WTC11 (cell line): ENCODE measurements at places on chromosomes 16 and 17. TPM values are rescaled to one million over a fixed set of nuclear protein-coding genes. Genes with fewer than 3 reads are reported as not detected.
A peak's percentile ranks its signal among the peaks of the same experiment; 100 is the strongest.

DNA sequence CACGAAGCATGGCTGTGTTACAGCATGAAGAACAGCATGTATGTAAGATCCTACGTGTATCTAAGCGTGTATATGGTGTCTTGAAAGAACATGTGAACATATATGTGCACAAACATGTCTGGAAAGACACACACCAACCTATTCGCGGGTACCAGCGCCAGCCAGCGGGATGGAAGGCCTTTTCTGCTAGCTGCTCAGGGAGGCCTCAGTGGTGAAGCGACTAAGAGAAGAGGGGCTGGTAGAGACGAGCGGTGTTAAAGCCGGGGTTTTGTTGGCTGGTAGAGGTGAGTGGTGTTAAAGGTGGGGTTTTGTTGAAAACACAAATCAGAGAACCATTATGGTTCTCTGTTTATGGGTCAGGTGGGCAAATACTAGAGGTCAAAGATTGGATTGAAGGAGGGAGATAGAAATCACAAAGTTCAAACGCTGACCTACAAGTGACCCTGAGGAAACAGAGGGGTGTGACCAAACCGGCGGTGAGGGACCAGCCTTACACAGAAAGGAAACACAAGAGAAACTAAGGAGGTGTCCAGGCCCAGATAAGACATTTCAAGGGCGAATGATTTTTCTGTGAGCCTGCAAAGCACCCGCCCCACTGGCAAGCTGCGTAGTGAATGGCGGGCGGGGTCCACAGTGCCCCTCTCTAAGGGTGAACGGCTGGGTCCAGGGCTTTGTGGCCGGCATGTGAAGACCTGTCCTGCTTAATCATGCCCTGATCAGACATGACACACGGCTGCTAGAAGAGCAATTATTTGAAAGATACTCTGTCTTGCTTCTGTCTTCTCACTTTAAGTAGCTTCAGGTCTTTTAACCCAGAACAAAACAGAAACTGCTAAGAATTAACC is 8.1 kb downstream of the ZCCHC14 start:
- DNase-seq = no peak

DNA sequence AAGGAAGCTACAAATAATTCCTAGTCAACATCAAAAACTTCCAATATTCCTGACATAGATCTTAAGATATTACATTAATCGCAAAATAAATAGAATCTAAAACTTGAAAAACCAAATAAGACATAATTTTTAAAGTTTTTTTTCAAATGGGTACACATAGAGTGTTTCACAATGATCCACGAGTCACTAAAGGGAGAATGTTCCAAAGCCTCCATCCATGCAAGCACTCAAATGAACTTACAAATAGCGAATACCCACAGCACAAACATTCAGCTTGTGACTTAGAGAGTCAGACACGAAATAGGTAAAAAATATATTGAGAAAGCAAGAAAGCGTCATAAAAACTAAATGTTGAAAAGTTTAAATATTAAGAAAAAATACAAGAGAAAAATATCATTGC is 65.7 kb downstream of the CEP112 start:
- DNase-seq = no peak

- no peak for DNase-seq
Measured at GRCh38 chr16:48317614-48318315, 67.4 kb downstream of the SIAH1 start.

DNA sequence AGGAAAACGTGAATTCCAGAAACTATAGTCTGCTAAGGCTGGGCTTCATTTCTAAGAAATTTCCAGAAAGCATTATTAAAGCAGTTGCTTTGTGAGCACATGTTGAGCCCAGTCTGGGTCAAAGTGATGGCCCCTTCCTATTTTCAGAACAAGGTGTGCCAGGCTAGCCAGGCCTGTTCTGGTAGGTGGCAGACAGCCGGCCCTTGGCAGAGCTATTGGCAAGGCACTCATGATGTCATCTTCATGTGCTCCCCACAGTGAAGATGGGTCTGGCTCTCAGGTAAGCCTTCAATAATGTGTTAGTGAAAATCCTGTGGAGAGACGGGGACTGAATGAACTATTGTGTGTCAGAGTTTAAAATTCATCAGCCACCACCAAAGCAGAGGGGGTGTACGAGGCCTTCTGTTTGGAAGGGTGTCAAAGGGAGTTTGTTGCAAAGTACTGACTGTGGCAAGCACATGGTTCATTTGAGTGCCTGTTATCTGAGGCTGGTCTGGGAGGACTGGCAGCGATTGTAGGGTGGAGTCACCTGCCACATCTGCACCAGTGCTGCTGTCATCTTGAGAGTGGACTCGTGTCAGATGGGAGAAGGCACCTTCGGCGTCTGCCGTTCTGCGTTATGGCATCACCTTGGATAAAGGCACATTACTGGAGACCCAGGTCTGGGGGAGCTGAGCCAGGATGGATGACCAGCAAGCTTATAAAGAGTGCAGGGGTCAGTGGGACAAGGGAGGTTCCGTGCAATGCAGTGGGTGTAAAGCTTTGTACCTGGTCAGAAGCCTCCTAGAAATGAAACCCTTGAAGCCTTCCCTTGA is 43.4 kb downstream of the KSR1 start:
- no peak for DNase-seq

- DNase-seq = no peak
Measured at GRCh38 chr17:44807817-44808155, 22.3 kb downstream of the GJC1 start.

DNA sequence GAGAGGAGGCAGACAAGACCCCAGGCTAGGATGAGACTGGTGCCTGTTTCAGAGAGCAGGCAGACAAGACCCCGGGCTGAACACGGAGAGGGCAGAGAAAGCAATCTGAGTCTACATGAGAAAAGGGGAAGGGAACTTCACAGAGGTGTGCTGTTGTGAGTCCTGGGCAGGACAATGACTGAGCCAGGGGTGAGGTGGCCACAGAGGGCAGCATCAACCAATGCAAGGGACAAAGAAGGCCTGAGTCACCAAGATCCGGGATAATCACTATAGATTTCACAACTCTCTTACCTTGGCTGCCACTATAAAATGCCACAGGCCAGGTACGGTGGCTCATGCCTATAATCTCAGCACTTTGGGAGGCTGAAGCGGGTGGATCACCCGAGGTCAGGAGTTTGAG is 89.0 kb downstream of the SLC39A11 start:
- DNase-seq = no peak

DNA sequence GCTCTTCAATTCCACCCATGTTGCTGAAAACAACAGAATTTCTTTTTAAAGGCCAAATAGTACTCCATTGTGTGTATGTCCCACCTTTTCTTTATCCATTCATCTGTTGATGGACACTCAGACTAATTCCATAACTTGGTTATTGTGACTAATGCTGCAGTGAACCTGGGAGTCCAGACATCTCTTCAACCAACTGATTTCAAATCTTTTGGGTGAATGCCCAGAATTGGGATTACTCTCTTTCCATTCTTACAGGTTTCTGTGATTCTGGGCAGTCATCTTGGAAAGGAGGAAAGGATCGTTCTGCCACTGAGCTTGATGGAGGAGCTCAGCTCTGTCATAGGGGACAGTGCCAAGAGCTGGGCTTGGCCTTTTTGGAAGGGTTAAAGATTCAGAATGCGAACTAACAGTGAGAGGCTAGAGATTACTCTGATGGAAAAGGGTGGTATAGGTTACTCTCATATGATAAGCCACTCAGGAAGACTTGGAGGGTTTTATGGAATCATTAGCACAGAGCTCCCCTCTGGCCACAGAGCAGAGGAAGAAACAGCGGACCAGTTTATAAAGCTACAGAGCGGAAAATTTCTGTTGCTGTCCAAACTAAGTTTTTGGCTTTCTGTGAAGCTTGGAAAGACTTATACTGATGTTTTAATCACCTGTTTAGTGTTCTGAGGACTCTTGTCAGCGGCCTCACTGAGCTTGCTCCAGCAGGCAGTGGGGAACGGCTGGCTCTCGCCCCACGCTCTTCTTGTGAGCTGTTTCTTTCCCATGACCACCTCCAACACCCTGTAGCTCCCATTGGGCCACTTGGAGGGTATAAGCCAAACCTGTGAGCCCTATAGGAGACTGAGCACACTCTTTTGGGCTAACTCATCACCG is 48.3 kb downstream of the HIC1 start:
- DNase-seq = no peak

DNA sequence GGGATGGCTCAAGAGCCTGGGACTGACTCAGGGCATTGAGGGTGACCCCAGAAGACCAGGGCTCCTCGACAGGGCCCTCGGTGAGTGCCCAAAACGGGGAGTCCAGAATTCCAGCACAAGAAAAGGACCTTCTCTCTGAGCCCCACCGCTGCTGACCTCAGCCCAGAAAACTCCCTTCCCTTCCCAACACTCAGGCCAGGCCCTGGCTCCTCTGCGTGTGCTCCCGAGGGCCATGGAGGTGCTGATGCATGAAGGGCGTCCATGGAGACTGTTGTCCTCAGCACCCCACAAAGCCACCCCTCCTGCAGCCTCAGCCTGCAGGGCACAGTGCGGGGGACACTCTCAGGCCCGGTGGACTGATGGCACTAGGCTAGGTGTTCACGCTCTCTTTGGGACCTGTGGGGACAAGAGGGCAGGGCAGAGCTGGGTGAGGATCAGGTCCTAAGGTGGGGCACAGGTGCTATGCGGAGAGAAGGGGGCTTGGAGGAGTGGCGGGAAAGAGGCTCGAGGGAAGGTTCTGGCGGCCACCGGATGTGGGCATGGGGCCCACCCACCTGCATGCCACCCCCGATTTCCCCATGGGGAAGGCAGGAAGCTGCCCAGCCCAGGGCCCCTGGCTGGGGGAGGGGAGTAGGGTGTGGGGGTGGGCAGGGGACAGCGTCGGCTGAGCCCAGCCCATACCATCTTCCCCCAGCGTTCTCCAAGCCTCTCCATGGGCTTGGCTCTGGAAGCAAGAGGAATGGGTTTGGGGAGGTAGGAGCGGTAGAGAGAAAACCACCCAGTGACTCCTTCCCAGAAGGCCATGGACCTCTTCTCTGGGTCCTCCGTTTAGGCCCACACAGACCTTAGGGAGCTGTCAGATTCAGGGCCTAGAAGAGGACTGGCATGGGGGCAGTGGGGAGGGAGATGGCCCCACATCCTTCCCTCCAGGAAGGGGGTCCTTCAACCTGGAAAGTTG is 4.5 kb upstream of the TSPOAP1 start:
- peak; percentile 6 for DNase-seq

DNA sequence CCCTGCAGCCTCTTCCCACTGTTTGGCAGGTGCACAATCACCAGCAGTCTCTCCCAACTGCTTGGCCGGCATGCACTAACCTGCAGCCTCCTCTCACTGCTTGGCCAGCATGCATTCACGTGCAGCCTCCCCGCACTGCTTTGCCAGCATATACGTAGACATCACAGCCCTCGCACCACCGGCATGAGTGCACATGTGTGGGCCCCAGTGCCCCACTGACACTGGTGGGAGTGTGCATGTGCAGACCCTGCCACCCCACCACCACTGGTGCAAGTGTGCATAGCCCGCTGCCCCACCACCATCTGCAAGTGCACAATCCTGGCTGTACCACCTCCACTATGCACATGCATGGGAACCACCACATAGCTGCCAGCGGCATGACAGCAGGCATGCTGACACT is 127.5 kb upstream of the SOX9 start:
- DNase-seq = no peak

DNA sequence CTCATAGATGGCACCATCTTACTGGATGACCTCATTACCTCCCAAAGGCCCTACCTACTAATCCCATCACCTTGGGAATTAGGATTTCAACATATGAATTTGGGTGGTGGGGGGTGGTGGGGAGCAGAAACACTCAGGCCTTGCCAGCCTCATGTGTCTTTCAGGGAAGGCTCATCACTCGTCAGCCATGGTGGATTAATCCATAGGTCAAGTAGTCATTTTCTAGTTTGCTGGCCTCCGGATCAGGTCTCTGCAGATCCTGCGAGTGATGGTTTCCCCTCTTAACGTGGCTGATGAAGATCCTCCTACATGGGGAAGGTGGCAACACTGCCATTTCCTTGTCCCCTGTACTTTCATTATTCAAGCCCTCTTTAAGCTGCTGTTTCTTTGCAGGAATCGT is 101.1 kb downstream of the CLEC16A start:
- DNase-seq = no peak

- DNase-seq = no peak
Measured at GRCh38 chr17:6239241-6239798, 169.1 kb downstream of the WSCD1 start.

- peak; percentile 85 for DNase-seq
Measured at GRCh38 chr17:39197380-39198185, at the start of gene CACNB1. TSS of gene CACNB1 (minus strand) at chr17:39197669. CDS start at chr17:39197495, 174 bp downstream.

The EFCAB13 gene
- total RNA-seq = 3.5 to 10.1 TPM (median 8.7 TPM) in 3 replicates

The TBC1D3E gene
- total RNA-seq = not detected in 3 replicates

The CA4 gene
- total RNA-seq = 5.4 to 6.7 TPM (median 6.2 TPM) in 3 replicates

The KRT40 gene
- not detected in 3 replicates for total RNA-seq

The CCL16 gene
- total RNA-seq = not detected in 3 replicates

The BAHCC1 gene
- total RNA-seq = 17.1 to 29.8 TPM (median 21.5 TPM) in 3 replicates
